ENCODE measurements at places on chromosomes 2 and 18. TPM values are rescaled to one million over a fixed set of nuclear protein-coding genes. Genes with fewer than 3 reads are reported as not detected.

Gene CCL20
- total RNA-seq, result 0.45 TPM

Gene AMER3
- not detected for total RNA-seq

Gene HOXD12
- total RNA-seq, result not detected

Gene TTLL4
- 22.3 TPM for total RNA-seq

Gene DYSF
- 21.3 TPM for total RNA-seq

Gene GCG
- total RNA-seq, result not detected

Gene LAMA1
- 0.78 TPM for total RNA-seq

Gene ST8SIA3
- total RNA-seq, result not detected

Gene THUMPD2
- total RNA-seq, result 14.8 TPM

Gene TEKT4
- not detected for total RNA-seq

Gene CSRNP3
- total RNA-seq, result 5.4 TPM

Gene EEF1B2
- 387 TPM for total RNA-seq
